NCI-H2107 (cell line): ENCODE measurements at places on chromosomes 5 and 9.

- DNase-seq = no peak
These were observed 232.8 kb downstream of the NR2F1-AS1 start for GRCh38 chr5:93348231-93348630.

DNA sequence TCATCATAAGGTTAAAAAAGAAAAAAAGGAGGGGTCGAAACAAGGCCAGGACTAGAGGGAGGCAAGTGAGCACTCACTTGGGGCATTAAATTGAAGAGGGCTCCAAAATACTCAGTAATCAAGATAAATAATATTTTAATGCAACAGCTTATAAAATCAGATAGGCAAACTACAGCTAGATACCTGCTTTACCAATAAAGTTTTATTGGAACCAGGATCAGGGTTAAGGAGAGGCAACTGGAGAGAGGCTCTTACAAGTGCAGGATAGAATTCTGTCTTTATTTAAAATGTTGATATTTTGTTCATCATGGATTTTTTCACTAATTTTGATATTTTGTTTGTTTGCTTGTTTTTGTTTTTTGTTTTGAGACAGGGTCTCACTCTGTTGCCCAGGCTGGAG, 30.3 kb upstream of the PURA start:
- no peak for DNase-seq

DNA sequence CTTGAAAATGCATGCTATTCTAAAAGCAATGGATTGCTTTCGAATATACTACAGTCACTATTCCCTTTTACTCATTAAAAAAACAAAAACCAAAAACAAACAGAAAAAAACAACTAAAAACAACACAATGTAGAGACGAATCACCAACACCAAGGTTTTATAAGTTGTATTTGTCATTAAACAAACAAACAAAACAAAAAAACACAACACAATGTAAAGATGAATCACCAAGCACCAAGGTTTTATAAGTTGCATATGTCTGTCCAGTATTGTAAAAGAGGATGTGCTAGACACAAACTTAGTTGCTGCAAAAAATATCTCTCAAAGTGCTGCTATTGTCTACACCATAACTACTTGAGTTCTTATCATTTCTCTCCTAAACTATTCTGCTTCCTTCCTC, 1269.2 kb downstream of the EFNA5 start:
- no peak for DNase-seq

- DNase-seq = no peak
These were observed 10.3 kb downstream of the FAT2 start for GRCh38 chr5:151580858-151581257.

- DNase-seq = peak; percentile 26
These were observed 160.1 kb upstream of the ZNF608 start for GRCh38 chr5:124906339-124907097.
